ENCODE measurements at places on chromosomes 7 and 10.

GRCh38 chr10:55668326-55668922, 692.6 kb downstream of the ZWINT start:
- DNase-seq, result no peak

DNA sequence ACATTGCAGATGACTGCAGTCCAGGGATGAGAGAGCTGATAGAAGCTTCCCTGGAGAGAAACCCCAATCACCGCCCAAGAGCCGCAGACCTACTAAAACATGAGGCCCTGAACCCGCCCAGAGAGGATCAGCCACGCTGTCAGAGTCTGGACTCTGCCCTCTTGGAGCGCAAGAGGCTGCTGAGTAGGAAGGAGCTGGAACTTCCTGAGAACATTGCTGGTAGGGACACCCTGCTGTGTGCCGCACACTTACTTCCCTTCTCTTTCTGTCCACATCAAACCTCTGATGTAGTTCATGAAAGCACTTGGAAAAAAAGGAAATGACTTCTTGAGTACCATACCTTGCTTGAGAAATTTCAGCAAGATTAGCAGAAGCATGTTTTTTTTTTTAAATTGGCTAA, 25.3 kb downstream of the MAP3K8 start:
- DNase-seq, result no peak

DNA sequence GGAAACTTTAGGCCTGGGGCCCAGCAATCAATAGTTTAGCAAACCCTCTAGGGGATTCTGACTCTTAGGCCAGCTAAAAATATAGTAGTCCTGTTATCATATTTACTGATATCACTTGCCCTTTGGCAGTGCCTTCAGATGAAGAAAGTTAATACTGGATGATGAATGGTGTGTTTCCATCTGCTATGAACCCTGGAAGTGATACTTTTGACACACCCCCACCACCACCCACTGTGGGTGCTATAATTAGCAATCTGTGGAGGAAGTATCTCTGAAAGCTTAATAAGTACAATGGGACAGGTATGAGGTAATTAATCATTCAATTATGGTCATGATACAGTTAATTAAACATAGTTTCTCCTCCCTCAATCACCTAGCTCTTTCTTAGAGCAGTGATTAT, 90.4 kb upstream of the LRRTM3 start:
- DNase-seq, result no peak

DNA sequence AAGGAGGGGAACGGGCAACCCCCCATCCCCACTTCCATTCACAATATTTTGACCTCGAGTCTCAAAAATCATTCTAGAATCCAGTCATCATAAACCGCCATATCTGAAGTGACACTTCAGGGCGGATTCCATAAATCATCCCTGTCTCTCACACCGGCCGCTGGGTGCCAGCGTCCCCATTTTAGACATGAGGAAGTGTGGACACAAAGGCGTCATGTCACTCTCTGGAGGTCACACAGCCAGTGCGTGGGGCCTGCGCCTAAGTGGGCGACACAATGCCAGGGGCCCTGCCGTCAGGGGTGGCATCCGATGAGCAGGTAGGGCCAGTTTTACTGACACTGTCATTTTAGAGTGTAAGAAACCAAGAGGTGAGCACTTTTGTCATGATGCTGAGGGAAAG, 19.5 kb downstream of the KCNH2 start:
- no peak for DNase-seq

All from CD8-positive, alpha-beta T cell (primary cell).